ENCODE measurements at places on chromosomes 3 and 15.

DNA sequence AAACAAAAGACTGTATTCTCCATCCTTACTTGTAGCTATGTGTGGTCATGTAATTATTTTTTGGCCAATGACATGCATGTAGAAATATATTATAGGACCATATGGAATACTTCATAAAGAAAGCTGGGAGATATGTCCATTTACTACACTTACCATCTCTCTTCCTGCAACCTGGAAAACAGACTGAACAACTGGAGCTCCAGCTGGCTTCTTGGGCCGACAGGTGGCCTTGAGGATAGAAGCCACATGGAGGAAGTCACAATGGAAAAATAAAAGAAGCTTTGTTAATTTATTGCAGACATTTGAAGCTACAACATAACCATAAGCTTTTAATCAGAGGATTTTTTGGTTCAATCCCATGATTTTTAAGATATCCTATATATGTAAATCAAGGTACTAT lies 167.9 kb upstream of the CBLB start:
- no peak for DNase-seq

DNA sequence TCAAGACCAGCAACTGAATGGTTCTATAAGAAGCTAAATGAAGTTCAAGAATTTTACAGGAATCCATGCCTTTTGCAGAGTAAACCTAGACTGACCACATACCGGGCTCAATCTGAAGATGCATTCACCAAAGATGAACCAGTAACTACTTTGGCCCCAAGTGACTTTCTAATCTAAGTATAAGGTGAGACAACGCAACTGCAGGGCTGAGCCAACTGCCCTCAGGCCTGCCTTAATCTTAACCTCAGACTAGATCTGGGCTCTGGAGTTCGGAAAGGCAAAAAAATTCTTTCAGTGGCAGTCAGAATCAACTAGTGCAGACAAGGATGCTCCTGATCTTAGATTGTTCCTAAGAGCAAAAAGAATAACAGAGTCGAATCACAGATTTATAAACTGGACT lies 48.3 kb downstream of the EXD1 start:
- no peak for DNase-seq

DNA sequence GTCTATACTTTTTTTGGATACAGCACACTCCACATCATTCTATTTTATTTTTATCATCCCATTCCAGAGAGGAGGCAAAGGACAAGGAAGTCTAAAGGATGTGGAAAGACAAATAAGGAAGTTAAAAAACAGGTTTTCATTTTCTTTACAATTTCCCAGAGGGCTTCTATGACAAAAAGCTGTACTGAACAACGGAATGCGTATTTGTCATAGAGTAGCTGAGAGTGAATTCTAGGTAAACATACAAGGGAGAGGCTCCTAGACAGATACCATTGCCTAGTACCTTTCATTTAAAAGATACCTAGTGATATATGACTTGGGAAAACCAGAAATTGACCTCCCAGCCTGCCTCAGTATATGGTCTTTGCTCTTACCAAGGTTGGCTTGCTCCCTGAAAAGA lies 341.7 kb downstream of the FHIT start:
- DNase-seq, result no peak

DNA sequence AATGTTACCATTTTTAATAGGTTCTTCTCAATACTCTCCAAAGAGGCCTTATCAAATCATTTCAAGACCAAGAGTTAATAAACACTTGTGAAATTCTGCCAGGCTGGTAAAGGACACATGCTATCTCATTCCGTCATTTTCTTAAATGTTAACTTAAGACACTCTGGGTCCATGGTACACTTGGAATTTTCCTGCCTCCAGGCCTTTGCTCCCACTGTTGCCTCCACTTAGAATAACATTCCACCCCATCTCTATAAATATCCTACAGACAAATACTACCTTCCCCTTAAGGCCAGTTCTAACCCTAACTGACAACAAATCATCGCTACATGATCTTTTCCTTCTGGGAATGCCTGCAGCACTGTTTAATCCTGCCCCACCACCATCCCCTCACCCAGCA lies 24.1 kb downstream of the MAGI1 start:
- no peak for DNase-seq

DNA sequence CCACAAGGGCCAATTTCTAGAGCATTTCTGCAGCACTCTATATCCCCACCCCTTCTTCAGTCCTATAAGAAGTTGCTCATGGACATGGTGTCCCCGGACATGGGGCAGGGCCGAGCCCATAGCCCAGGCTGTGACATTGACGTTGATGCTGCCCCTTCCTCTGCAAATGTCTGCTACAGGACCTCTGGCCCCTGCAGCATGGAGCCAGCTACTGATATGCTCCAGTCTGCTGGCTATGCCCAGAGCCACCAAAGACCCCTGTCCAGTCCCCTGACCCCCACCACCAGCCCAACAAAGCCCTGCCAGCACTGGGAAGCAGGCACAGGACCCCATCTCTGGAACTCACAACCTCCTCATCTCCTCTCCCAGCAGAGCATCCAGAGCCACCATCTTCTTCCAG lies 120.1 kb upstream of the SMAD3 start:
- no peak for DNase-seq

DNA sequence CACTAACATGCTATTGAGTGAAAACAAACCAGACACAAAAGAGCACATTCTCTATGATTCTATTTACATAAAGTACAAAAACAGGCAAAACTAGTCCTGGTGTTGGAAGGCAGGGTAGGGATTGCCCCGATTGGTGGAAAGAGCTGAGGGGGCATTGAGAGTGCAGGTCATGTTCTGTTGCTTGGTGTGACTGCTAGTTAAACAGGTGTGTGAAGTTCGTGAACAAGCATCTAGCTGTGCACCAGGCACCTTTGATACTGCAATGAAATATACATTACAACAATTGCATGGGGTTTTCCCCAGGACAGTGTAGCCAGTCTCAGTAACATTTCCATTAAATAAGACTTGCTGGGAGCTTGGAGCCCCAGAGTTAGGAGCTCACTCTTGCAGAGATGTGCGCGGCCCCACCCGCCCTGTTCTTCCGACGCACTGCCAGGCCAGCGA lies 26.3 kb upstream of the THRB start:
- no peak for DNase-seq

DNA sequence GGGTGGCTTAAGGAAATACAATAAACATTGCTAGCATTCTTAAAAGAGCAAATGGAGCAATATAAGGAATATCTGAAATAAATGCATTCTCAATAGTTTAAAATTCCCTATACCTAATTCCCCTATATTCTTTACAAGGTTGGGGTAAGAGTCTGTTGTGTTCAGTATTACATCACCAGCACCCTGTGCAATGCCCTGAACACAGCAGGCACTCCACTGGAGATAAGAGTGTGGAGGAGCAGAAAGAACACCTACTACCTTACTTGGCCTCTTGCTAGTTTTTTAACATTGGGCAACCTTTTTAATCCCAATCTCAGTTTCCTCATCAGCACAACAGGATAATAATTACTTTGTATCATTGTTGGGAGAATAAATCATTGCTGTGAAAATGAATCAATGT lies 140.2 kb upstream of the PLXND1 start:
- no peak for DNase-seq

GRCh38 chr15:59437817-59438624 lies at the start of gene FAM81A:
FAM81A (plus strand) TSS chr15:59438186; CDS start chr15:59458627, 20,441 bp downstream.
- peak; percentile 67 for DNase-seq

- peak; percentile 45 for DNase-seq
Observed at GRCh38 chr3:134066651-134067530, 37.2 kb upstream of the SLCO2A1 start.

DNA sequence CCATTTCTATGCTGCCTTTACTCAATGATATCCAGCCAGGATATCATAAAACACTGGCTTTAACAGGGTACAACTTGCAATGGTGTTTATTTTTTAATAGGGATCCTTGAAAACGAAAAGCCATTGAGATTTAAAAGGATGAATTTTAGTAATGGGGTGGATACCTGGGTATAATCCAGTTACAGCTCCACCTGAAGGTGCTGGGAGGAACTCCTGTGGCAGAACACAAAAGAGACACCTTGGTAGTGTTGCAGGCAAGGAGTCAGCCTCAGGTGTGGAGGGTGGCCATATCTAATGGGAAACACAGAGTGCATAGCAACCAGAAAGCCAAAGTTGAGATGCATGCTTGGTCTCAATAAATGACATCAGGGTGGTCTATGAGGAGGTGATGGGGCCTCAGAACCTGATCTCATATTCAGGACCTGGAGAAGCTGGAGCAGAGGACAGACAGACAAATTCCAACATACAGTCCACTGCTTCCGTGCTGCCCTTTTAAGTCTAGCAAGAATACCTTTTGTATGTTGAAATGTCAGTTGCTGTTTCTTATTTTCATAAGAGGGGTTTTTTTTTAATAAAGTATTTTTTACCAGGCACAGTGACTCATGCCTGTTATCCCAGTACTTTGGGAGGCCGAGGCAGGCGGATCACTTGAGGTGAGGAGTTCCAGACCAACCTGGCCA lies 12.0 kb upstream of the PAQR9 start:
- no peak for DNase-seq

- DNase-seq, result no peak
Observed at GRCh38 chr15:101139986-101140696, 111.7 kb downstream of the CHSY1 start.

DNA sequence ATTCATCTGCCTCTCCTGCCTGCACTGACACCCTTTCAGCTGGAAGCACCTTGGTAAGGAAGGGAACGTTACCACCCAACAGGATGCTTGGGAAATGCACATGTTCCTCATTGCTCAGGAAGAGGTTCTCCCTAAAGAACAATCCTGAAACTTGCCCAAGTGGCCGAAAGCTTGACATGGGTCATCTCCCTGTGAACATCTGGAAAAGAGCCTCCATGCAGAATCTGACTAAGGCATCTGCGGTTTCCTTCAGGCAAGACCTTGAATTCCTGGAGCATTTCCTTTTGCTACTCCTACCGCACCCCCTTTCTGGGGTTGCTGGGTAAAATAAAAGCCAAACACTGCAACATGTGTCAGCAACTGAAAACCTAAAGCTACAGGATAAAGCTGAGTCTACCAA lies 68.7 kb upstream of the SNRK start:
- DNase-seq, result peak; percentile 22

DNA sequence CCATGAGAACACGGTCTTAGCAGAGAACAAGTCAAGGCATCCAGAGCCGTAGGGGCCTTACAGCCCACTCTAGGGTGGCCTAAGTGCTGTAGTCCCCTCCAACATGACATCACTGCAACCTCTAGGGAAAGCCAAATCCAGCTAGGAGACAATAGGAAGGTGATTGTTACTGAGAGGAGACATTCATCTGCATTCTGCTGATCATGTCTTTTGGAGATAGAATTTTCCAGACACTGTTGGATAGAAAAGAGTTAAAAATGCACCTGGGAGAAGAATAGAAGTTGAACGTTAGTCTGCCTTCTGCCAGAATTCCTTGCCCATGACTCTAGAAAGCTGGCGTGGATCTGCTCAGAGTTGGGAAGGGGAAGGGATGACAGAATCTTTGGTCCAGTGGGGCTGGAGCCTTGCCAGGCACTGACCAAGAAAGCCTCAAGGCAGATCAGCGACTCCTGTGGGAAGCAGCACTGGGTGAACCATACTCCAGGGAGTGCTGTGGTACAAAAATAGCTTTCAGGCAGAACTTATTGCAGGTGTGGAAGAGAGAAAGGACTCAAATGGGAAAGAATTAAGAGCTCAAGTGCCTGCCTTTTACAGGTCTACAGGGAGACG lies 44.8 kb upstream of the RAF1 start:
- DNase-seq, result peak; percentile 70

- DNase-seq, result peak; percentile 80
Observed at GRCh38 chr15:90412356-90413194, 24.5 kb downstream of the IQGAP1 start.

- no peak for DNase-seq
Observed at GRCh38 chr3:102269406-102269805, 165.4 kb upstream of the ZPLD1 start.

DNA sequence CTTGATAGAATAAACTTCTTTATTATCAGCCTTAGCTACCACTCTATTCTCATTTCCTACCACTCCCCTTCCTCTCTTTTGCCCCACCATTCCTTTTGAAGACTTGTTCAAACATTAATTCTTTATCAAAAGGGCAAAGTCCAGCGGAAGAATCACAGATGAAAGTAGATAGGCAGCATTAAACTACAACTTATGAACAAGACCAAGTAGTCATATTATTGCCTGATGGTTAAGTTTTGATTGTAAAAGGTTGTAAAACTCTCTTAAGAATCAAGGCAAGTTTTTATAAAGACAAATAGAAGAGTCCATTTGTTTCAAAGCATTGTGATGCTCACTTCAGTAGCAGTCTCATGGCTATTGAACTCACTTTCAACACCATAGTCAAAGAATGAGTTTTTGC lies 22.4 kb upstream of the TGFBR2 start:
- no peak for DNase-seq

GRCh38 chr3:41324156-41324475 lies 124.8 kb downstream of the CTNNB1 start:
- no peak for DNase-seq

GRCh38 chr3:40677321-40677720 lies 152.6 kb downstream of the ZNF621 start:
- no peak for DNase-seq

DNA sequence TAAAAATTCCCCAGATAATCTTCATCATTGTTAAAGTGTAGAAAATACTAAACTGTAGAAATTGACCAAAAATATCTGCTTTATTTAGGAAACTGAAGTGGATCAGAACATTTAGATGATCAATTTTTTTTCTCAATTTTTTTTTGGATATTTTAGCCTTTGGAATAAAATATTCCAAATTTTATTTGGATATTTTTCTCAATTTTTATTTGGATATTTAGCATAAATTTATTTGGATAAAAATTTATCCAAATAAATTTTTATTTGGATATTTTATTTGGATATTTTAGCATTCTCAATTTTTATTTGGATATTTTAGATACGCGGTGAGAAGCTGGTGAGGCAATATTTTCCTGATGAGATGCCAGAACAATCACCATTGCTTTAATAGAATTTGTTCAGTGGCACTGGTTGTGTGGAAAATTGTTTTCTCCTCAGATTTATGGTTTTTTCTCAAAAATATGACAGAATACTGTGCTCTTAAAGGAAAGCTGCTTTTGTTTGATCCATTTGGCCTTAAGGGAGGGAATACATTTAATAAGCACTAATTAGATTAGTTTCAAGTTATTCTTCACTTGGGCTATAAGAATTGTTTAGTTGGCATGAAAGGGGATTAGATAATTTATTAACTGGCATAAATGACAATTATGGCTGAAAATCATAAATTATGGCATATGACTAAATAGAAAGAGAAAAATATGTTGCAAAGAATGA lies 470.1 kb downstream of the MFSD1 start:
- DNase-seq, result no peak

- no peak for DNase-seq
Observed at GRCh38 chr15:76575274-76575673, 238.7 kb downstream of the ISL2 start.

DNA sequence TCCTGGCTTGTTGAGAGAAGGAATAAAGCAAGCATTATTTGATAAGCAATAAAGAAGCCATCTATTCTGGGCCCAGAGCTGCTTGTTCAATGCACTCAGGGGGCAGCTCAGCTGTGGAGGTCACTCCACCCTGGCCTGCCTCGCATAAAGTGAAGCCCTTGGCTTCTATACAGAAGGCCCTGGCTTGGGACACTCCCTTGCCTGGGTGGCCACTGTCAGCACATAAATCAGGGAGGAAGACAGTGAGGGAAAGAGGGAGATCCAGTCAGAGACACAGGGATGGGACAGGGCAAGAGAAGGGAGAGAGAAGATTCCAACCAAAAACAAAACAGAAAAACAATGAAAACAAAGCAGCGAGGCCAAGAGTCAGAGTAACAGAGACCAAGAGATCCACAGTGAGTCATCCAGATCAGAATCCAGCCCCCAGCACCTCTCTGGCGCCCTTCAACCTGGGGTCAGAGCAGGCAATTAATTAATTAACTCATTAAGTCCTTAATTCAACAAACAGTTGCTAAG lies 11.8 kb downstream of the INSYN1 start:
- no peak for DNase-seq

All from fibroblast of pulmonary artery (primary cell).